Bladder microvascular endothelial cell (primary cell): ENCODE measurements at places on chromosomes 13 and 19. TPM values are rescaled to one million over a fixed set of nuclear protein-coding genes. Genes with fewer than 3 reads are reported as not detected.

Gene NPAS1
- total RNA-seq, result under 0.01 TPM in 1 of 2 replicates, not detected in the other

Gene ADGRE3
- not detected in 2 replicates for total RNA-seq

Gene ATP8B3
- 0.65 and 1.3 TPM in 2 replicates for total RNA-seq

Gene ZNF175
- total RNA-seq, result 2.6 and 7.4 TPM in 2 replicates

Gene SLC25A41
- total RNA-seq, result 0.06 TPM in 1 of 2 replicates, not detected in the other

Gene ASF1B
- total RNA-seq, result 12.7 and 18.3 TPM in 2 replicates

Gene ZNF14
- 3.4 and 5.3 TPM in 2 replicates for total RNA-seq

Gene SHISA7
- total RNA-seq, result not detected in 2 replicates

Gene CLDN10
- under 0.01 TPM in 1 of 2 replicates, not detected in the other for total RNA-seq

Gene STOML3
- not detected in 2 replicates for total RNA-seq

Gene DNASE2
- total RNA-seq, result 15.4 and 19.4 TPM in 2 replicates
